ENCODE measurements at places on chromosomes 12 and 14. TPM values are rescaled to one million over a fixed set of nuclear protein-coding genes. Genes with fewer than 3 reads are reported as not detected.

Gene PRB2
- total RNA-seq, result not detected

Gene GLIPR1L1
- not detected for total RNA-seq

Gene LTB4R2
- 2.6 TPM for total RNA-seq

Gene CLEC2A
- not detected for total RNA-seq

Gene FLRT2
- total RNA-seq, result 531 TPM
